Stimulated activated CD4-positive, alpha-beta T cell treated with anti-CD3 and anti-CD28 coated beads, Interleukin-4, amount 100 ng/mL, for 1 hour (primary cell): ENCODE measurements at places on chromosomes 16 and 17.

DNA sequence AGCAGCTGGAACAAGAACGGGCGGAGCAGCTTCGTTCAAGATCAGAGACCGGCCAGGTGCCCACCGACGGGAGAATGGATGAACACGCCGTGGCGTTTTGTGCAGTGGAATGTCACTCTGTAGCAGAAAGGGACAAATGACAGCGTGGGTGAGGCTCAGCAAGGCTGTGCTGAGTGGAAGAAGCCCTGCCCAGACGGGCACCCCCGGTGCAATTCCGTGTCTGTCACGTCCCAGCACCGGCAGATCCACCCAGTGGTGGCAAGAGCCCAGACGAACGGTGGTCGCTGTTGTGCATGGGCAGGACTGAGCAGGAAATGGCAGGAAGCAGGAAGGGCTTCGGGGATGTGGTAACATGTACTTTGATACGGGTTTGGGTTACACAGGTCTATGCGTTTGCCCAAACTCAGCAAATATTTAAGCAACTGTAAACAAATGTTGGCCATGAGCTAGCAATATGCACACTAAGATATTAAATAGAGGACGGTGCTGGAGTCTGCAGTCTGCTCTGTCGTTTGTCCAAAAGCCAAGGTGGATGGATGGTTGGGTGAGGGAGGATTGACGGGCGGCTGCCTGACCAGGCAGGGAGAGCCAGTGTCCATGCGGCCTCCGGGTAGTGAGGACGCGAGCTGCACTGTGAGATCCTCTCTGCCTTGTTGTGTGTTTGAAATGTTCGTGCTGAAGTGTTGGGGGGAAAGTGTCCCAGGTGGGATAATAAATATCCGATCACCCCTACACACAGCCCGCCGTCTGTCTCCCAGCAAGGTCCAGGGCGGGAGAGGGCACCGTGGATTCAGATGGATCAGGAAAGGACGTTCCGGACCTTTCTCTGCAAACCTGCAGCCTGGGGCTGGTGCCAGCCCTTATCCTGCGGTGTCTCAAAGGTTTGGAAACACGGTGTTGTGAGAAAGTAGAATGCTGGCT is 48.4 kb downstream of the COX4I1 start:
- no peak for DNase-seq

GRCh38 chr16:2960183-2961010 is 3.7 kb upstream of the KREMEN2 start:
- no peak for DNase-seq

- DNase-seq, result peak; percentile 37
These were observed 117.6 kb downstream of the VPS53 start for GRCh38 chr17:596763-597644.

- no peak for DNase-seq
These were observed 29.3 kb downstream of the WSCD1 start for GRCh38 chr17:6099492-6099891.

DNA sequence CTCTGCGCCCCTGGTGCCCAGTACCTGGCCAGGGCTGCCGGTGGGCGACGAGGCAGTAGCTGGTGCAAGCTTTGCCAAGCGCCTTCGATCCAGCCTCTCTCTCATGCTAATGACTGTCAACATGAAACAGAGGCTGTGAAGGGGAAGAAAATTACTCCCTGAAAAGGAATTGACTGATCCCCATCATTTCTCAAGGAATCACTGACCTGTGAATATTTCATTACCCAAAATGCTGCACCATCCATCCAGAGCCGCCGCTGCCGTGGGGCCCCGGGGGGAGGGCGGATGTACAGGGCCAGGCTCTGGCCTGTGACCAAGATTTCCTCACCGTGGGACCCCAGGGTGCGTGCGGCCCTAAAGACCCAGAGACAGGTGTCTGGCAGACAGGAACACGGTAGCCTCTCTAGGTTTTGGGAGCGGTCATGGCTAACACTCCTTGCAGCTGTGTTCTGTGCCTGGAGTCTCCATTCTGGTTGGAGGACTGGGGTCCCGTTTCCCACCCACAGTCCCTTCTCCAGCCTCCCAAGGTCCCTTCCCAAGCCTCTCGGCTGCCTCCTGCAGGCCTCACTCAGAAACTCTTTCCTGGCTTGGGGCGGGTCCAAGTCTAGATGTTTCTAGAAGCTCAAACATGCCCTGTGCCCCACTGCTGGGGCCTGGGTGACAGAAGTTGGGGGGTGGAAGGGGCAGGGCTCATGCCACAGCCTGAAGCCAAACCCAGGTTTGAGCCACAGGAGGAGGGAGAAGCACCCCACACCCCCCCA is 73.3 kb downstream of the ENGASE start:
- DNase-seq, result no peak

GRCh38 chr16:61818850-61819249 is 217.4 kb downstream of the CDH8 start:
- DNase-seq, result no peak

DNA sequence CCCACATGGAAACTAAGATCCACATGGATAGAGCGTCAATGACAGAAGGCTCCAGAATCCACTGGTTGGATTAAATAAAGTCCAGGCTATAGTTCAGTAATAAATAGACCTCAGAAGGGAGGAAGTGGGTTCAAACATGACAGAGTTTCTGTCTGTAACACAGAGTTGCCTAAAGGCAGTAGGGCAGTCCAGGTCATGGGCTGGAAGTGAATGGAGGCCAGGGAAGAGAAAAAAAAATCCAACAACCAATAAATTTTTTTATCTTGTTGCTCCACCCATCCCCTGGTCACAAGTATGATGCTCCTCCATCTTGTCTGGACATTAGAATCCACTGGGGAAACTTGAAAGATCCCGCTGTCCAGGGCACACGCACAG is 92.4 kb downstream of the RGS9 start:
- no peak for DNase-seq

GRCh38 chr17:64750891-64751677 is 89.0 kb upstream of the SMURF2 start:
- no peak for DNase-seq

DNA sequence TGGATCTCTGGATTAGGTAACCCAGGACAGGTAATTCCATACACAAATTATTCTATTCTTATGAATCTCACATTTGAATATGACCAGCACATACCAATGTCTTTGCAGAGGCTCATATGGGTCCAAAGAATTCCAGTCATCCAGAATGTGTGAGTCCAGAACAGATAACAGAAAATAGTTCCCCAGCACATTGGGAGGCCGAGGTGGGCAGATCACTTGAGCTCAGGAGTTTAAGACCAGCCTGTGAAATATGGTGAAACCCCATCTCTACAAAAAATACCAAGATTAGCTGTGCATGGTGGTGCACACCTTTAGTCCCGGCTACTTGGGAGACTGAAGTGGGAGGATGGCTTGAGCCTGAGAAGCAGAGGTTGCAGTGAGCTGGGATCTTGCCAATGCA is 26.9 kb downstream of the HYDIN start:
- DNase-seq, result no peak

- DNase-seq, result no peak
These were observed 12.1 kb upstream of the RIPOR1 start for GRCh38 chr16:67516296-67517154.

DNA sequence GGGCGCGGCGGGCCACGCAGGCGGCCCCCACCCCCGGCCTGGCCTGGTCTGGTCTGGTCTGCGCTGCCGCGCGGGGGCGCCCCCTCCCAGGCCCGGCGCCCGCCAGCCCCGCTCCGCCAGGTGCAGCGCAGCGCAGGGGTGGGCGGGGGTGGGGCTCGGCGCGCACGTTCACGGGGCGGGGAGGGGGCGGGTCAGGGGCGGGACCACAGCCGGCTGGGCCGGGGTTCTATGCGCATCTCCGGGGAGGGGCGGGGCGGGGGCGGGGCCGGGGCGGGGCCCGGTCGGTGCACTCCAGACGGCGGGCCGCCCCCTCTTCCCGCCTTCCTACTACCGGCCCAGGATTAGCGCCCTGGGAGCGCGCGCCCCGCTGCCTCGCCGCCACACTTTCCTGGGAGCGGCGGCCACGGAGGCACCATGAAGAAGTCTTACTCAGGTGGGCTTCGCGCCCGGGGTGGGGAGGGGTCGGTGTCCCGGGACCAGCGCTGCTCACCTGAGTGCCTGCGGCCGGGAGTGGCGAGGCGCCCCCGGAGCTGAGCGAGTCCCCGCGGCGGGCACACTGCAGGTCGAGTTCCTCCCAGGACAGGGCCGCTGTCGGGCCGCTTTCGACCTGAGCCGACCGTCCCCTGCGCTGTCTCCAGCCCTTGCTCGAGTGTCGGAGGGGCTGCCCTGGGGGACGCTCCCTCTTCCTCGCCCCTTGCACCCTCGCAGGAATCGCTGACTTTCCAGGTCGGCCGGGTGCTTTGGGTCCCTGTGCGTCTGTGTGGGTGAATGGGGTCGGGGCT is 140.5 kb downstream of the SEC14L1 start:
- DNase-seq, result peak; percentile 62

- no peak for DNase-seq
These were observed 2.2 kb downstream of the TOX3 start for GRCh38 chr16:52544703-52545102.

- no peak for DNase-seq
These were observed 124.7 kb downstream of the BCAS3 start for GRCh38 chr17:60802377-60802776.

DNA sequence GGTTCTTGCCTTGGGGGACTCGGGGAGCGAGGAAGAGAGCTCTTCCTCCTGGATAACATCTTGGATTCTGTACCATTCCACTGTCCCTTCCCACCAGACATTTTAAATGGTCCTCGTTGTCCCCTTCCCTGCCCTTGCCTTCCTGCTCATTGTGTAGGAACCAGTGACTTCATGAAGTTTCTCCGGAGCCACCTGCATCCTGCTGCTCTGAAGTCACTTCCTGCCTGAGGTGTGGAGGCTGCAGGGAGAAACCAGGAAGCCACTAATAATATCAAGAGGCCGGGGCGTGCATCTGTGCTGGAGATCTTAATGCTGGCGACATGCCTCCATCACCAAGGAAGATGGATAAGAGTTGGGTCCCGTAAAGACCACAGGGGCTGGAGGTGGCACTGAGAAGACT is 6.2 kb upstream of the SLC16A13 start:
- peak; percentile 57 for DNase-seq

GRCh38 chr17:41002814-41003213 is 3.1 kb upstream of the KRTAP3-2 start:
- DNase-seq, result no peak

GRCh38 chr16:59111280-59111679 is 377.2 kb upstream of the GOT2 start:
- no peak for DNase-seq

GRCh38 chr17:65139101-65139764 is 2.1 kb downstream of the RGS9 start:
- DNase-seq, result no peak

- peak; percentile 50 for DNase-seq
These were observed 27.8 kb downstream of the AXIN1 start for GRCh38 chr16:324451-325334.

DNA sequence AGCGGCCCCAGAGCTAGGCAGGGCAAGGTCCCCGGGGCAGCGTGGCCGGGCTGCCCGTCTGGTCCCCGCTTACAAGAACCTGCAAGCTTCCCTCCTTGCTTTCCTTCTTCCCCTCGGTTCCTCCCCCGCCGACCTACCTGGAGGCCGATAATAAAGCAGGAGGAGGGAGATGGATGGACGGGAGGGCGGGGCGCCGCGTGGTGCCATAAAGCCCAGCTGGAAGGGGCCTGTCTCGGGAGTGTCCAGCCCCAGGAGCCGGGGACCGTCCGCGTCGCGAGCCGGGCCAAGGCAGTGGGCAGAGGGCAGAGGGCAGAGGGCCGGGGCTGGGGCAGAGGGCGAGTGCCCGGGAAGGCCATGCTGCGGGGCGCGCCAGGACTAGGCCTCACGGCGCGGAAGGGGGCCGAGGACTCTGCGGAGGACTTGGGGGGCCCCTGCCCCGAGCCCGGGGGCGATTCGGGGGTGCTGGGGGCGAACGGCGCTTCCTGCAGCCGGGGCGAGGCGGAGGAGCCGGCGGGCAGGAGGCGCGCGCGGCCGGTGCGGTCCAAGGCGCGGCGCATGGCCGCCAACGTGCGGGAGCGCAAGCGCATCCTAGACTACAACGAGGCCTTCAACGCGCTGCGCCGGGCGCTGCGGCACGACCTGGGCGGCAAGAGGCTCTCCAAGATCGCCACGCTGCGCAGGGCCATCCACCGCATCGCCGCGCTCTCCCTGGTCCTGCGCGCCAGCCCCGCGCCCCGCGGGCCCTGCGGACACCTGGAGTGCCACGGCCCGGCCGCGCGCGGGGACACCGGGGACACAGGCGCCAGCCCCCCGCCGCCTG is at the start of gene BHLHA9:
Gene BHLHA9, plus strand, starts transcription at position 235 of the 820 bp plus-strand sequence. Its CDS starts 120 bp downstream, at position 355.
- no peak for DNase-seq

- no peak for DNase-seq
These were observed 382 bp downstream of the PITPNA start for GRCh38 chr17:1562176-1562643.

DNA sequence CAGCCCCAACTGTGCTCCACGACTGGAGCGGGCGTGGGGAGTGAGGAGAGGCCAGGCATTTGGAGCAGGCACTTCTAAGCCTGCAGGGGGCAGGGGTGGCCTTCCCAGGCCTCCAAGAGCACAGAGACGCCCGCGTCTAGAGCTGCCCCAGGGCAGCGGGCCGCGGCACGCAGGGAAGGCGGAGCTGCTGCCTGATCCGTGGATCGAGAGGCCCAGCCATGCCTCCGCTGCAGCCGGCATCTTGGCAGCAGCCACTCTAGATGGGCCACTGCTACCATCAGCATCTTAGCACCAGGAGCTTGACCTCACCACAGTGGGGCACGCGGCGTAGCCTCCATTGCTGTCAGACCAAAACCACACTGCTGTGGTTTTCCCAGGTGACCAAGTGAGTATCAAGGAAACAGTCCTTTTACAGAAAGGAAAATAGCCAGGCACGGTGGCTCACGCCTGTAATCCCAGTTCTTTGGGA is 20.4 kb upstream of the WDR45B start:
- peak; percentile 42 for DNase-seq

- no peak for DNase-seq
These were observed 6.7 kb upstream of the CMTR2 start for GRCh38 chr16:71295950-71296349.

DNA sequence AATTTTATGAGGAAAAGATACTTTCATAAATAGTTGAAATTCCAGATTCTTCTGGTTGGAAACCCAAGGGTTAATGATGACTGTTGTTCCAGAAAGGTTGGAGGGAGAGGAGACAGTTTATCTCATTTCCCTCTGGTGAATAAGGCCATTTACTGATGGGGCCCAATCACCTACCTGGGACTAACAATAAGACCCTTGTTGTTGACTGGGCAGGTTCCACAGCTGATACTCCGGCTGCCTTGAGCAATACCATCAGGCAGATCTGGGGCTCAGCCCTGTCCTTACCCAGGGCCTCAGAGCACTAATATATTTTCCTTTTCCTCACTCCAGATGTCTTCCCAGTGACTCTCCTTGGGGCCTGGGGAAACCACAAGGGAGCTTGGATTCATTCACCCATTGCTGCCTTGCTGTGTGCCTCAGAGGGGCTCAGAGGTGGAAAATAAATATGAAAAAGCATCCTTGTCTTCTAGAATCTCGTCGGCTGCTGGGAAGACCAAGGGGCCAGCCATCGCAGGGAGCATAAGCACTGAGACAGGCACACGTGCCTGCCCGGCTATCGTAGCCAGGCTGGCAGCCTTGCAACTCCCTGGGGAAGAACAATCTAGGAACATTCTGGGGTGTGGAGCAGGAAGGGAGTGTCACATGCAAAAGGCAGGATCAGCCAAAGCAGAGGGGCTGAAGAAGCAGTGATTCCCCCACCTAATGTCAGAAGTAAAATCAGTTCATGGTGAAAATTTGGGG is 54.4 kb downstream of the MPRIP start:
- no peak for DNase-seq
